Vagina (tissue), 2 donors: ENCODE measurements at places on chromosomes 16 and 17.

- DNase-seq, result no peak
Observed at GRCh38 chr17:27381007-27381501, 75.2 kb upstream of the KSR1 start.

- no peak for DNase-seq
Observed at GRCh38 chr16:15548482-15548891, 94.5 kb downstream of the MARF1 start.

GRCh38 chr17:35786941-35787432 lies 8.5 kb downstream of the MMP28 start:
- DNase-seq, result no peak

DNA sequence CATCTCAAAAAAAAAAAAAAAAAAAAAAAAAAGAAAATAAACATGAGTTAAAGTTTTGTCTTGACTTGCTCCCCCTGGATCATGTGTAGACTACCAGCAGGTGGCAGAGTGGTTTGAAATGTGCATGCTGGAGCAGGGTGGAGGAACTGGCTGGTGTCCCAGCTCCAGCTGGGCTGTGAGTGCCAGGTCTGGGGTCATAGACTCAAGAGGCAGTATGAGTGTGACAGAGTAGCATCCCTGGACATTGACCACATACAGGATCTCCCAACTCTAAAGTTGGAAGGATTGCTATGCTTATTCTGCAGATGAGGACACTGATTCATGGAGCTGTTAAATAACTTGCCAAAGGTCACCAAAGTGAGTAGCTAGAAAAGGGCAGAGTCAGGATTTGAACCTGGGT lies 198.0 kb upstream of the MPHOSPH6 start:
- DNase-seq, result no peak

DNA sequence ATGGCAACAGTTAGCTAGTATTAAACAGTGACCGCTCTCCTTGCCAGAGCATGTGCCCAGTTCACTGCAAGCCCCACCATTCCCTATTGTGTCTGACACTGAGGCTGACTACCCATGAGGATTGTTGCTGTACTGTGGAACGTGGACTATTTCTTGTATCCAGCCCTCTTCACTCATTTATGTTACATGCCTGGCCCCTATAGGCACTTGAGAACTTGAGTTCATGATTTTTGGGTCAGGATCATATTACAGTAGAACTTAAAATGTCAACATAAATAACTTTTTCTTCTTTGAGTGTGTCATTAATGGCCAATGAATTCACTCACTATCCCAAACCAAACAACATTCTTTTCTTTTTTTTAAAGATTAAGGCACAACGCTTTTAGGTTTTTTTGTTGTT lies 55.7 kb downstream of the LYRM1 start:
- no peak for DNase-seq

DNA sequence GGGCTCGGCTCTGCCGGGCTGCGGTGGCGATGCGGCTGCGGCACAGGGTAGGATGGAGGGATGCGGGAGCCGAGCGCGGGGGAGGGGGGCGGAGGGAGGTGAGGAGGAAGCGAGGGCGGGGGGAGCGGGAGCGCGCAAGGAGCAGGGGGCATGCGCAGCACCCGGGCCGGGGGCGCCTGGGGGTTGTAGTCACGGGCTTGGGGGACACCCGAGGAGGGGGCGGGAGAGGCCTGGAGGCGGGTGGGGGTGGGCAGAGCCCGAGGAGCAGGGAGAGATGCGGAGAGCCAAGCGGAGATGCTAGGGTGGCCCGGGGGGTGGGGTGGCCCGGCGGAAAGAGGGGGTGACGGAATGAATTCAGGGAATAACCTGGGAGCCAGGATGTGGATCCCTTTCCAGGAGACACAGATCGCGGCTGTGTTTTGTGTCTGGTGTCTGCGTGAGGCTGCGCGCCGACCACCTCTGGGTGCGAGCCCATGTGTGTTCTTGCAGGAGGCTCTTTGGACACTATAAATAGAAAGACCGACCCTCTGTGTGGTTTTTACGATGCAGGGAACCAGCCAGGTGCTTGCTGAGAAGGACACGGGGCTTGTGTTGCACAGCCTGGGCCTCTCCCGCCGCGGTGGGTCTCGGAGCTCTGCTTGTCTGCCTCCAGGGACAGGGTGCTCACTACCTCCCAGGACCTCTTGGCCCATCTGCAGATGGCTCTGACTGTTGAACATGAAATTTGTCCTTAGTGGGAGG lies at the start of gene STX1B:
TSS of gene STX1B (minus strand) at position 54 of the 741 bp plus-strand sequence. CDS start 242 bp downstream, outside the sequence.
- DNase-seq, result no peak

DNA sequence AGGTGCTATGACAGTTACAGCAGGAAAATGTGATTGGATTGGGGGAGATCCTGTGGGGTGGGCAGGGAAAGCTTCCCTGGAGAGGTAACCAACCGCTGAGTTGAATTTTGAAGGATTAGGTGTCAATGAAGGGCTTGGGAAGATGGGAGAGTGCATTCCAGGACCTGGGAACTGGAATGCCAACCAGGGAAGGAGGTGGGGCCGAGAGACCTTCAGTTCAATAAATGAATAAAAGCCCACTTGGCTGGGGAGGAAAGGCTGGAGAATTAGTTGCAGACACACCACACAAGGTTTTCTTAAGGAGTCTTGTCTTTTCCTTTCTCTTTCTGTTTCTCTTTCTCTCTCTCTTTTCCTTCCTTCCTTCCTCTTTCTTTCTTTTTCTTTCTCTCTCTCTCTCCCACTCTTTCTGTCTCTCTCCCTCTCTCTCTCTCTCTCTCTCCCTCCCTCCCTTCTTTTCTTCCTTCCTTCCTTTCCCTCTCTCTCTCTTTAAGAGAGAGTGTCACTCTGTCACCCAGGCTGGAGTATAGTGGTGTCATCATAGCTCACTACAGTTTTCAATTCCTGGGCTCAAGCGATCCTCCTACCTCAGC lies 3.3 kb downstream of the USP43 start:
- no peak for DNase-seq

- DNase-seq, result no peak
Observed at GRCh38 chr17:72838068-72838467, 254.4 kb downstream of the SLC39A11 start.

GRCh38 chr17:34793231-34793908 lies 167.9 kb downstream of the CCT6B start:
- no peak for DNase-seq

DNA sequence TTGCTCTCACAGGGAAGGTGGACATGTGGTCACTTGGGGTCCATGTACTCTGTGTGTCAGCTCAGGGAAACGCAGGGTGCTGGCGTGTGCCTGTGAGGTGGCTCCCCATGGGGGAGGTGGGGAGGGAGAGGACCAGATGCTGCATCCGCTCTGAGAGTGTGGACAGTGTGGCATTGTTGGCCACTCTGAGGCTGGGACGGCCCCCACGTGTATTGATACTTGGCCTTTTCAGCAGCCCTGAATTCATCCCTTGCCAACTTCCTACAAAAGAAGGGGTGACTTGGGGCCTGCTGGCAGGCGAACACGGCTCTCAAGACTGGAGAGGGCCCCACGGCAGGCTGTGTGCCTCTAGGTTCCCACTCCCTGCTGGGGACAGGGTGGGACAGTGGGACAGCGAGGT lies 120.1 kb downstream of the RAB11FIP4 start:
- DNase-seq, result no peak

GRCh38 chr16:13823501-13823900 lies 96.5 kb upstream of the ERCC4 start:
- DNase-seq, result no peak

DNA sequence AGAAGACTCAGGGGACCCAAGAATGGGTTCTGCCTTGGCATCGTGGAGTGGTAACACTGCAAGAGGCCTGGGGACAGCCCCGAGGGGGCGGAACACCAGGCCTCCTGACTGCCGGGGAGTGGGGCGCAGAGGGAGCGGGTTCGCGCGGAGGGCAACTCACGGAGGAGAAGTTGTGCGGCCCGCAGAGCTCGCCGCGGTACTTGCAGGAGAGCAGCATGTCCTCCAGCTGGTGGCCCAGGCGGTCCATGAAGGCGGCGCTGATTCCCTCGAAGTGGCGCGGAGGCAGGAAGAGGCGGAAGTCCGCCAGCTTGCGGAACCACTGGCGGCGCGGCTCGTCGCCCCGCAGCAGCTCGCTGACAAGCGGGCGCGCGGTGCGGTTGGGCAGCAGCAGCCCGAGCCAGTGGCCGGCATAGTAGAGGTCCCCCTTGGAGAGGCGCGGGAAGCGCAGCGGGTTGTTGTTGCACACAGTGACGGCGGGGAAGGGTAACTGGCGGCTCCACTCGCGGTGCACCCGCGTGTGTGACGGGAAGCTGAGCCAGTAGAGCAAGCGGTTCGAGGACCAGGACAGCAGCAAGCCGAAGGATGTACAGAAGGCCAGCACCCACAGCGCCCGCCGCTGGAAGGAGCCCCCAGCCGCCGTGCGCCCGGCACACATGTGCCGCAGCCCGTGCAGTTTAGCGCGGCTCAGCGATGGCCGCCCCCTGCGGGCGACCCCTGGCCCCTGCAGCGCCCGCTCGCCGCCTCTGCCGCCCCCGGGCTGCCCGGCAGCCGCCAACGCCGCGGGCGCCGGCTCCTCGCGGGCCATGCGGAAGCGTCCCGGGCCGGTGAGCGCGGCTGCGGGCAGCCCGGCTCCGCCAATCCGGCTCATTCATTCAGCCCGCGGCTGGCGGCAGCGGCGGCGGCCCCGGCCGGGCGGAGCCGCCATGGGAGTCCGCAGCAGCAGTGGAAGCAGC lies 1.6 kb downstream of the ASIC2 start:
- DNase-seq, result no peak

GRCh38 chr16:8851761-8852403 lies 16.9 kb downstream of the CARHSP1 start:
- DNase-seq, result no peak

DNA sequence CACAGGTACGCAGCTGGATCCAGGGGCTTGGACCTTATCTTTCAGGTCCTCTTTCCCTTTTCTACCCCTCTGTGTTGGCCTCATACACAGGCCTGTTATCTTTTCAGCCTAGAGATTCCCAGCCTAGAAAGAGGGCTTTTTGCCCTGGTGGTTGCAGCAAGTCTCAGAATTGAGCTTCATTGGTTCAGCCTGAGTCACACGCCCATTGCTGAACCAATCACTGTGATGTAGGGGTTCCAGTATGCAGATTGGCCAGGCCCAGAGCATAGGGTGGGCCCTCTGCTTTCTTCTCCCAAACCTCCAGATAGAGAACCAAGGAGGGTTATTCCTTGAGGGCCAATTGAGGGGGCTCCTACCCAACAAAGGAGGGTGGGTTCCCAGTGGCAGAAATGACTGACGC lies 32.8 kb downstream of the GPT2 start:
- no peak for DNase-seq

- no peak for DNase-seq
Observed at GRCh38 chr16:64809876-64810629, 311.8 kb downstream of the CDH11 start.

DNA sequence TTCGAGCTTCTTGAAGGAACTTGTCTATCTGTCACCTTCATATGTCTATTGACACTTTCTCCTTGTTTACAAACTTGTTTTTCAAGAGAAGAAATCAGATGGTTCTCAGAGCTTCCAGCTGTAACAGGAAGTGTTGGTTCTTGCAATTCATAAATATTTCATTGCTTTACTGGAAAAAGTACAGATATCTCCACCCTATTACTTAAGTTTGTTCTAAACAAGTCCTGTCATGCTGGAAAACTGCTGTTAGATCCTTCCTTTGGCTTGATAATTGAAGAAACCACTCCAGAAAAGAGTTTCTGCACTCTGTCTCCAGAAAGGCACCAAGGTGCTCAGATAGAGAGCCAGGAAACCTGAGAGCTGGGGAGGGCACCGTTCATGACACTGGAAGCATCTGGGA lies 181.6 kb downstream of the DNAH9 start:
- DNase-seq, result no peak

- DNase-seq, result no peak
Observed at GRCh38 chr17:37756051-37756450, 11.2 kb upstream of the HNF1B start.

- no peak for DNase-seq
Observed at GRCh38 chr16:85731179-85731578, 19.7 kb downstream of the C16orf74 start.

DNA sequence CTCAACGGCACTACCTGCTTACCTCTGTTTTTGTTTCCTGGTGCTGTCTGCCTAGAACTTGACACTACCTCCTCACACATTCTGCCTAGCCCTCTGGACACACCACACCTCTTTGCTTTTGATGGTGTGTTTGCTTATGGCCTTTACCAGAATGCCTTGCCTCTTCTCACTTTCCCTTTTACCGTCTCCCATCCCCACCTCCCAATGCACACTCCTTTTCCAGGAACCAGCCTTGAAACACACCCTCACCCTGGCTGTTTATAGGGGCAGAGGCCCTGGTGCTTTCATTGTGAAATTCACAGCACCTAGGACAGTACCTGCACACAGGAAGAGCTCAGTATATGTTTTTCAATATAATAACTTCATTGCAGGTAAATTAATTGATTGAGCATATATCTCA lies 56.2 kb downstream of the MAP2K6 start:
- no peak for DNase-seq

DNA sequence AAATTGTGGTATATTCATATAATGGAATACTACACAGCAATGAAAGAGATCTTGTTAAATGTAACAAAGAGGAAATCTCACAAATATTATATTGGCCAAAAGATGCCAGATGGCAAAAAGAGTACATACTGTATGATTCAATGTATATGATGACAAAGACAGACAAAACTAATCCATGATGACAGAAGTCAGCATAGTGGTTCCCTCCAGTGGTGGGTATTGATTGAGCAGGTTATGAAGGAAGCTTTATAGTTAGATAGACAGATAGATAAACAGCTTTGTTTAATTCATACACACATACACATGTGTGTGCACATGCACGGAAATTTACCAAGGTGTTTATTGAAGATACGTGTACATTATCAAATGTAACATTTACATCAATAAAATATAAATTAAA lies 74.4 kb upstream of the SMIM36 start:
- no peak for DNase-seq

GRCh38 chr16:57893559-57894389 lies 77.2 kb downstream of the CNGB1 start:
- DNase-seq, result no peak

DNA sequence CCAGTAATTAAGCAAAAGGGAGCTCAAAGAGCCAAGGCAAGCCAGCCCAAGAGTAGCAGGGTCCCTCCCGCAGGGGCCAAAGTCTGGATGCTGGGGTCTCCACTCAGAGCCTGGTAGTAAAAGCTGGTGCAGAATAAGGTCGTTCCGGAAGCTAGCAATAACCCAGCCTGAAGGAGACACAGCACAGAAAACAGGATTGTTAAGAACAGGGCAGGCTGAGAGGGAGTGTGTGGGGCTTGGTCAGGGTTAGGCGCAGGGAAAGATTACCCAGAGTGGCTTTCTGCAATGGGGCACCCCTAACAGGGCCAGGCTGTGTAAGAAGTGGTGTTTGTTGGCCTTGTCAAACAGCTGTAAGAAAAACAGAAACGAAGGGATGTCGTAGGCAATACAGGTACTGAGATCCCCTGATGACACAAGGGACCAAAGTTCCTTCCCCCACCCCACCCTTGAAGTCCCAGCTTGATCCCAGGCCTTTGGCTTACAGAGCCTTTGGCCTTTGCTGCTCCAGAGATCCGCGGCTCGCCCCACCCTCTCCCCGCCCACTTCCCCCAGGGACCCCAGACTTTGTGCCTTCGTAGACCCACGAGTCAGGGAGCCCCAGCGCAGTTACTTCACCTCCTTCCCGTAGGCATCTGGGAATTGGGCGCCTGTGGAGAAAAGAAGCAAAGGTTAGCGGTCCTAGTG lies 712 bp downstream of the TMEM256 start:
- DNase-seq, result peak; percentile 93

GRCh38 chr17:10652984-10653659 lies 4.0 kb downstream of the MYH3 start:
- DNase-seq, result no peak
